Suppressor macrophage (primary cell): ENCODE measurements at places on chromosomes 5 and 9.

GRCh38 chr9:128946571-128947276 is 679 bp downstream of the DOLK start:
- DNase-seq, result no peak

GRCh38 chr5:176131771-176132170 is 106.5 kb upstream of the SIMC1 start:
- no peak for DNase-seq

DNA sequence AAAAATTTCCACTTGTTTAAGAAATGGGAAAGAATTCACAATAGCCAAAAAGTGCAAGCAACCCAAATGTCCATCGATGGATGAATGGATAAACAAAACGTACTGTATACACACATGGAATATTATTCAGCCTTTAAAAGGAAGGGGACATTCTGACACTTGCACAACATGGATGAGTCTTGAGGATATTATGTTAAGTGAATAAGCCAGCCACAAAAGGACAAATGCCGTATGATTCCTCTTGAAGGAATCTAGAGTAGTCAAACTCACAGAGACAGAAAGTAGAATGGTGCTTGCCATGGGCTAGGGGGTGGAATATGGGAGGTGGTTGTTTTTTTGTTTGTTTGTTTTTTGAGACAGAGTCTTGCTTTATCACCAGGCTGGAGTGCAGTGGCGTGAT is 3.8 kb upstream of the ATP6V0E1 start:
- no peak for DNase-seq

- DNase-seq, result no peak
These were observed 375.7 kb upstream of the PRR16 start for GRCh38 chr5:120088412-120088811.

DNA sequence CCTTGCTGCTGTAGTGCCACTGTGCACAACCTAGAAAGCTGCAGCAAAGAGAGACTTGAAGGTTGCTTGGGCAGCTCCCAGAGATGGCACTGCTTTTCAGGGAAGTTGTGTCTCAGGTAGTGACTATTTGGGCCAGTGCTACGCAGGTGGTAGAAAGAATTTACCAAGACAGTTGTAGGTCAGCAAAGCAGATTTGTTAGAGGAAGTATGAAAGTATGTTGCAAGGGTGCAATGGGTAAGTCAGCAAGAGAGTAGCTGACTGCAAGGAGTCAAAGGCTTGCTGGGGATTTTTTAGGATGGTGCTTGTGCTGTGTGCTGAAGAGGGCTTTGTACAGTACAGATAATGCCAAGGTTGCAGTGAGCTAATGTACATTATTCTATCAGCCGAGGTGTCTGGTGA is 33.5 kb upstream of the SPARC start:
- peak; percentile 68 for DNase-seq

- no peak for DNase-seq
These were observed 931.0 kb upstream of the DMAC1 start for GRCh38 chr9:8730618-8731017.

DNA sequence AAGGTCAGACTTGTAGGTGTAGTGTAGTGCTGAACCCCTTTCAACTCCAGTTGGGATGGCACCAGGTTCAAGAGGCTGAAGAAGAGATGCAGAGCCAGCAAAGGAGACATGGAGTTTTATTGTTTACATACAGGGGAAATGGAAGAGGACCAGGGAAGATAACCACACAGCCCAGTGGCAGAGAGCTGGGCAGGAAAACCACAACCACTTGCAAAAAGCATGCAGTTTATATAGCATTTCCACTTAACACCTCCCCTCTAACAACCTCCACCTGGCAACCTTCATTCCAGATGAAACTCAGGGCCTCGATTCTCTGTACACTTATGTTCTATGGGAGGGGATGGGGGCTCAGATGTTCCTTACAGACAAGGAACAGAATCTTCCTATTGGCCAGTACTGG is 56.9 kb downstream of the SNX24 start:
- DNase-seq, result no peak

DNA sequence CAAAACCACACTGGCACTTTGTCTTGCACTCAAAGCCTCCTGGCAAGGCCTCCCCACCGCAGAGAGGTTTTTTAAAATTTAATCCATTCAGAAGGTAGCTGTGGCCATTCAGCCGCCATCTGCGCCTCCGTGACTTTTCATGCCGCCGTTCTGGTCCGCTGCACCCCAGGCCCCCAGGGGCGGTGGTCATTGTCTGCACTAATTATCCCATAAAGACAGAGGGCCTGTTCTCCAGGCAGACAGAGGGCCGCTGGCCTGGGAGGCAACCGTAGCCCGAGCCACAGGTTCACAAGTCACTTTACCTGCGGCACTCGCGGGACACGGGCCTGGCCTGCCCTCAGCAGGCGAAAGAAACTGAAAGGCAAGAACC is 49.4 kb downstream of the EXD3 start:
- no peak for DNase-seq

GRCh38 chr9:2359891-2360471 is 261.6 kb upstream of the VLDLR start:
- no peak for DNase-seq

DNA sequence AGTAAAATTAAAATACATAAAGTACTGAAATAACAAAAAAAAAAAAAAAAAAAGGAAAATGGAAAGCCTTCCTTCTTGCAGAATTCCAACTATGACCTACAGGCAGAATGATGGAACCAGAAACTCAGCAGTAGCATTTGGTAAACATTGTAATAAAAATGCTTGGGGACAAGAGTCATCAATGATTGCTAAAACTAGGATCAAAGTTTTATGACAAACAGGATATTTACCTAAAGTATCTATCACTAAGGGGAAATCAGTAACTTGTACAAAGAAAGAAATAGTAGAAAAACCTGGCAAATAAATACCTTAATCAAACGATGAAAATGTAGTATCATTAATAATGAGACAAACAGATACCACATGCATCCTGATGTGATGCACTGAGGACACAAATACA is 17.5 kb downstream of the ERMP1 start:
- DNase-seq, result no peak

- no peak for DNase-seq
These were observed 317.1 kb downstream of the ASTN2 start for GRCh38 chr9:117097761-117098160.

- DNase-seq, result no peak
These were observed 3.6 kb downstream of the ALDH1A1 start for GRCh38 chr9:72949244-72949582.

DNA sequence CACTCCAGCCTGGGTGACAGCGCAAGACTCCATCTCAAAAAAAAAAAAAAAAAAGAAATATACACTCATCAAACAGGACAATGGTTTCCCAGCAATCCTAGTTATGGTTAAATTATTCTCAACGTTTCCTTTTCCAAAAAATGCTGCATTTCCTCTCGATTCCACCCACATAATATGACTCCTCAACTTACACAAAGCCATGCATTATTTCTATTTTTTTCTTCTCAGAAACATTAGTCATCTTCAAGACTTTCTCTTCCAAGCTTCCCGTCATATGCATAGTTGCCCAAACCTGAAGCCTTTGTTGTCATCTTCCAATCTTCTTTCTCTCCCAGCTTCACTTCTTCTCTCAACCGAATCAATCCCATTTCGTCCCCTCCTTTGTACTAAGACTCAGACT is 61.4 kb upstream of the RANBP6 start:
- DNase-seq, result peak; percentile 2
